ENCODE measurements at places on chromosomes 3 and 15.
A peak's percentile ranks its signal among the peaks of the same experiment; 100 is the strongest.

GRCh38 chr3:142319094-142319493, 93.7 kb upstream of the GK5 start:
- no peak for DNase-seq

- no peak for DNase-seq
These were observed 419.2 kb downstream of the MECOM start for GRCh38 chr3:169244119-169244864.

- no peak for DNase-seq
These were observed 6.9 kb downstream of the ADAMTS17 start for GRCh38 chr15:100334905-100335304.

GRCh38 chr15:101201411-101202174, 50.3 kb downstream of the CHSY1 start:
- no peak for DNase-seq

GRCh38 chr3:46825450-46825849, 37.8 kb downstream of the MYL3 start:
- no peak for DNase-seq

DNA sequence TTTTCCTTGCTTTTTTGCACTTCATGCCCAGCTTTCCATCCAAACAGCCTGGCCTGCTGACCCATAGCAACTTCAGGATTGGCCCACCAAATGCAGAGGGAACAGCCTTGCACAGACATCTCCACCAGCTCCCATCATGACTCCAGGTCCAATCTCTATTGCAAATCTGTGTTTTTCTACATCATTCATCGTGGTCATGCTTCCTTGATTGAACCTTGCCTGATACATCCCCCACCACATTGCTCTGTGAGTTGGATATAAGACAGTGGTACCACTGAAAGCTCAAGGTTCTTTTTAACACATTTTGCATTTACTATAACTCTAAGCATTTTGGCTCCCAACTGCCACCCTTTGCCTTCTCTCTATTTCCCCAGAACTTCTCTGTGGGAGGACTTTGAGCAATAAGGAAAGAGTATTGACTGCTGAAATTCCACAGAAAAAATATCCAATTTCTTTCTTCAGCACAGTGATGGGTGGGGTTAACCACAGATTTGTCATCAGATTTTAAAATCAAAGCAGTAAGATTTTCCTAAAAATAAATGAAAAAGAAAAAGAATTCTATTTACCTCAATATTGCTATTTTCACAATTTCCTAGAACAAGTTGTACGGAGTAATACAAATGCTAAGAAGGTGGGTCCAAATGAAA, 114.6 kb upstream of the GALNT15 start:
- no peak for DNase-seq

DNA sequence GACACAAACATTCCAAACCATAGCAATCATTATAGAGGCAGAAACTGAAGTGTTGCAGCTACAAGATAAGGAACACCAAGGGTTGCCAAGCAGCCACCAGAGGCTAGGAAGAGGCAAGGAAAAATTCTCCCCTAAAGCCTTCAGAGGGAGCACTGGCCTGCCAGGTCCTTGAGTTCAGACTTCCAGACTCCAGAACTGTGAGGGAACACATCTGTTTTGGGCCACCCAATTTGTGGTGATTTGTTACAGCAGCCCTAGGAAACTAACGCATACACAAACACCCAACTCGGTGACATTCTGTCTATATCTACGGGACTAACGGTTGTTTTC, 54.6 kb downstream of the MB21D2 start:
- DNase-seq = no peak

- peak; percentile 75 for DNase-seq
These were observed 4.4 kb upstream of the CXCR6 start for GRCh38 chr3:45938864-45939263.

All from T-helper 9 cell (primary cell).